ENCODE measurements at places on chromosomes 11 and 22.

- DNase-seq: no peak
These were observed 24.2 kb downstream of the NECTIN1 start for GRCh38 chr11:119704849-119705248.

- DNase-seq: no peak
These were observed 39.7 kb downstream of the ME3 start for GRCh38 chr11:86632499-86633269.

GRCh38 chr11:110776081-110776480, 63.8 kb upstream of the ARHGAP20 start:
- no peak for DNase-seq

- DNase-seq: no peak
These were observed 689 bp downstream of the TAF10 start for GRCh38 chr11:6611092-6611962.

DNA sequence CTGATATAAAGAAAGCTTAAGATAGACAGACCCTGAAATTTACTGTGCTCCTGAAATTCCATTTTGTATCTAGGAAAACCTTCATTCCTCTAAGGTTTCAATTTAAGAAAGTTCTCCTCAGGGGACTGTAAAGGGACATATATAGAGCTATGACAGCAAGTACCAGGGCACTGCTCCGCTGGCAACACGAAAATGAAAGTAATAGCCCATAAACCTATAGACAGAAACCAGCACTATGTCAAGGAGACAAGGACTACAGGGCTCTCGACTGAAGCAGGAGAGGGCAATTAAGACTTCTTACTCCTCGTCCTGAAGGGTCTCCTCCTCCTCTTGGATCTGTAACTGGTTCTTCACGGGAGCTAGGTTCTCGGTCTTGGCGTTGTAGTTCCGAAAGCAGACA, 6.9 kb downstream of the FEZ1 start:
- DNase-seq: no peak

DNA sequence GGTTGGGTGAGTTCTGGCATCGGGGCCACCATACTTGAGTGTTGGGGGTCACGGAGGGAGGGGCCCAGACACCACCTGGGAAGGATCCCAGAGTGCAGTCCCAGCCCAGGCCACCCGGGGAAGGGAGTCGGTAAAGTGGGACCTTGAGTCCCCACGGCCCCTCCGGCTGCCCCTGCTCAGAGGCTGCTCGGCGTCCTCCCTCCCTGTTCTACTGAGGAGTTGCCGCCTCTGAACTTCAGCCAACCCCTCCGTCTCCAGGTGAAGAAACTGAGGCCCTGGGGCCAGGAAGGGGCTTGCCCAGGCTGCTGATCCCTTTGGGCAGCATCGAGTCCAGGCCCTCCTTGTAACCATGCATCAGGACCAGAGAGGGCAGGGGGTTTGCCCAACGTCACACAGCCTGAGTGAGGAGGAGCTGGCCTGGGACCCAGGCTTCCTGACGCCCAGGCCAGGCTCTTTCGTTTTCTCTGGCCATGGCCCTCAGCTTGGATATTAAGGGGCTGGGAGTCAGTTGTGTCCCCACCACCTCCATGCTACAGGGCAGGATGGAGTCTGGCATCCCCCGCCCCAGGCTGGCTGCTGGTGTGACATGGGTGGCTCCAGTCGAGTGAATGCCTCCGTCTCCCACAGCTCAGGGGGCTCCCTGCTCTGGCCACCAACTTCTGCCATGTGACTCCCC, 1.3 kb downstream of the PARVG start:
- no peak for DNase-seq

GRCh38 chr11:103110391-103110790, 1.2 kb downstream of the DYNC2H1 start:
- DNase-seq: no peak

- DNase-seq: no peak
These were observed 14.5 kb downstream of the SAA1 start for GRCh38 chr11:18280438-18281045.

- DNase-seq: no peak
These were observed 201.1 kb downstream of the TTC28 start for GRCh38 chr22:28478564-28478963.

GRCh38 chr11:295351-296170, 3.8 kb downstream of the IFITM5 start:
- no peak for DNase-seq

DNA sequence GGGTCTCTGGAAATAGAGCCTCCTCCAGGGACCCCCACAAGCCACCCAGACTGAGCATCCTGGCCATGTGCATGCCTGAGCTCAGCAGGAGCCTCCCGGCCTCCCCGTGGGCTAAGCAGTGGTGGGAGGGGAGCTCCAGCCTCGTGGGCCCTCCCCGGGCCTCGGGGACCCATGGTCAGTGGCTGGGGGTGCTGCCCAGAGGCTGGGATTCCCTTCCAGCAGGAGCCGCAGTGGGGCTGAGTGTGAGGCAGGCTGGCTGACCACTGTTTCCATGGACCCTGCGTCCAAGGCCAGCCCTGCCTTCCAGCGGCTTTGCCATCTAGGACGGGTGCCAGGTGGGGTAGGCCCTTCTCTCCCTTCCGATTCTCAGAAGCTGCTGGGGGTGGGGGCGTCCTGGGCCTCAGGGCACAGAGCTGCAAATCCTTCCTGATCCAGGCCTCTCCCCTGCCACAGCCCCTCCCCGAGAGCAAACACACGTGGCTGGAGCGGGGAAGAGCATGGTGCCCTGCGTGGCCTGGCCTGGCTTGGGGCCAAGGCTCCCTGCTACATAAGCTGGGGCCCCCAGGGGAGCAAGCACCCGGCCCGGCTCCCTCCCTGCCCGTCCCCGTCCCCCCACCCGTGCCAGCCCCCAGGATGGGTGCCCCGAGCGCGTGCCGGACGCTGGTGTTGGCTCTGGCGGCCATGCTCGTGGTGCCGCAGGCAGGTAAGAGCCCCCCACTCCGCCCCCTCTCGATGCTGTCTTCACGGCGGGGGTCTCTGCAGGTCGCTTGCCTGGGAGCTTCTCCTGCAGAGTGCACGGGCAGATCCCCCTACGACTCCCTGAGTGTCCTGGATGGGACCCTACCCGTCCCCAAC, at the start of gene MUC5B:
Gene MUC5B (plus strand): TSS at position 576 of the 855 bp plus-strand sequence. CDS start 58 bp downstream, at position 634.
- peak; percentile 61 for DNase-seq

GRCh38 chr22:48842976-48843375, 984.7 kb downstream of the BRD1 start:
- DNase-seq: no peak

GRCh38 chr22:46738647-46739093, 618 bp upstream of the CERK start:
- DNase-seq: no peak

DNA sequence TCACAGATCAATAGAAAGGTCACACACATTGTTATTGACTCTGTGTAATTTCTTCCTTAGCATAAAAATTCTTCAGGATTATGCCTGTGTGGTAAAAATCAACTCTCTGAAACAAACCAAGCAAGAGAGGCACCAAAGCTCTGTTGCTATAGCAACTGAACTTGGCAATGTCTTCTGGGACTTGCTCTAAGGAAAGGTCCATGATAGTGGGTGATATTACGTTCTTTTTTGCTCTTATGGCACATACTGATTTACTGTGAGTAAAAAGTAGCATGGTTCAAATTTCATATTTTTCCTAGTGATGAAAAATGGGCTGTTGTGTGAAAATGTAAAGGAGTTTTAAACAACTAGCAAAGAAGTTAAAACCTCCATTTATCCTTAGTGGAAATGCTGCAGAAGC, 66.4 kb downstream of the SVIP start:
- no peak for DNase-seq

DNA sequence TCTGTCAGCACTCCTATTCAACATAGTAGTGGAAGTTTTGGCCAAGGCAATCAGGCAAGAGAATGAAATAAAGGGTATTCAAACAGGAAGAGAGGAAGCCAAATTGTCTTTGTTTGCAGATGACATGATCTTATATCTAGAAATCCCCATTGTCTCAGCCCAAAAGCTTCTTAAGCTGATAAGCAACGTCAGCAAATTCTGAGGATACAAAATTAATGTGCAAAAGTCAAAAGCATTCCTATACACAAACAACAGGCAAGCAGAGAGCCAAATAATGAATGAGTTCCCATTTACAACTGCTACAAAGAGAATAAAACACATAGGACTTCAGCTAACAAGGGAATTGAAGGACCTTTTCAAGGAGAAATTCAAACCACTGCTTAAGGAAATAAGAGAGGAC, 280.4 kb upstream of the LUZP2 start:
- DNase-seq: no peak

DNA sequence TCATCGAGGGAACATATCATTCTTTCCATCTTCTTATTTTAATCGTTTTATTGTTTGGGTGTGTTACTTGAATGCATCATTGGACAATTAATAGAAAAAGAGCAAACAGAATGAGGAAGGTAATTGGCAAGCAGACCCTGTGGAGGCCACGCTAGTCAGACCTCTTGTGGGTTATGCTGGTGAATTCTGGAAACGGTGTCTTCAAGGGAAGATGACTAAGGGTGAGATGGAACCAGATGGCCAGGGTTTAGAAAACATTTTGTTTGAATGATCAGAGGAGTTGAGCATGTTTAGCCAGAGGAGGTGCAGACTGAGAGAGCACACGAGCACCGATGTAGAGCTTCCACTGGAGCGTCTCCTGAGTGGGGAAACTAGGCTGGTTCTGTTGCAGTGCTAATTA, 8.5 kb downstream of the ST14 start:
- no peak for DNase-seq

GRCh38 chr11:109993786-109994185, 99.4 kb upstream of the ZC3H12C start:
- no peak for DNase-seq

GRCh38 chr11:8698379-8698851, 15.8 kb downstream of the RPL27A start:
- DNase-seq: no peak

DNA sequence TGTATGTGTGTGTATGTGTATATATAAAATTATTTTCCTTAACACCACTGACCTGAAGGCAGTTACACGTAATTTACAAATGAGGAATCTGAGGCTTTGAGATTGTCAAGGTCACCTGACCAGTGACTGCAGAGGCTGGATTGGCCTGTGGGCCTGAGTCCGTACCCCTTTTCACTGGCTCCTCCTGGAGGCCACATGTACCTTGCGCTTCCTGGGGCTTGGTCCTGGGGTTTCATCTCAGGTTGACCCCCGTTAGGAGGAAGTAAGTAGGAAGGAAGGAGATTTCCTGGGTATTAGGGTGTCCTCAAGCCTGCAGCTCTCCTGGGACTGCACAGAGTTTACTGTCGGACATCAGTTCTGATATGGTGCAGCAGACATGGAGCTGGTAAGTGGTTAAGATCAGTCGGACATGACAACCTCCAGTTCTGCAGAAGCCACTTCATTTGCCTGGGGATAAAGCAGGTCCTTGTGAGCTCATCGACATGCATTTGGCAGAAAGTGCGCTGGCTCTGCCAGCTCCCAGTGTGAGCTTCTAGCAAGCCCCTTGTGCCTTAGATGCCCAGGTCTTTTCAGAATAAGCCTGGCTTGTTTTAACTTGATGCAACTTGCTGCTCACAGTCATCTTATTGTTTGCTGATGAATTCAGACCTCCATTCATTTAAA, 36.6 kb downstream of the ST3GAL4 start:
- peak; percentile 74 for DNase-seq

- DNase-seq: no peak
These were observed 620 bp downstream of the EFEMP2 start for GRCh38 chr11:65871811-65872548.

DNA sequence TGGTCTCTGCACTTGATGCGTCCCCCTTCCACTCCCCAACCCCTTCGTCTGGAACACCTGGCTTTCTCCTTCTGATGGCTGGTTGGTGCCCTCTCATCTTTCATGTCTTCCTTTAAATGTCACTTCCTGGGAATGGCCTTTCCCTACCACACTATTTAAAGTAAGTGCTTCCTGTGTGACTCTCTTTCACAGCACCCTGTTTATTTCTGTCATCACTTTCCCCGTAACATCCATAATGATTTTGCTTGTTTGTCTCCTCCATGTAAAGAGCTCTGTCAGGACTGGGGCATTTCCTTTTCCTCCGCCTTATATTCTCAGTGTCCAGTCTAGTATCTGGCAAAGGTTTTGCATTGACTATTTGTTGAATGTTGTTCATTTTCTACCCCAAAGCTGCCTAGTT, 143.0 kb downstream of the DBX1 start:
- DNase-seq: peak; percentile 15

DNA sequence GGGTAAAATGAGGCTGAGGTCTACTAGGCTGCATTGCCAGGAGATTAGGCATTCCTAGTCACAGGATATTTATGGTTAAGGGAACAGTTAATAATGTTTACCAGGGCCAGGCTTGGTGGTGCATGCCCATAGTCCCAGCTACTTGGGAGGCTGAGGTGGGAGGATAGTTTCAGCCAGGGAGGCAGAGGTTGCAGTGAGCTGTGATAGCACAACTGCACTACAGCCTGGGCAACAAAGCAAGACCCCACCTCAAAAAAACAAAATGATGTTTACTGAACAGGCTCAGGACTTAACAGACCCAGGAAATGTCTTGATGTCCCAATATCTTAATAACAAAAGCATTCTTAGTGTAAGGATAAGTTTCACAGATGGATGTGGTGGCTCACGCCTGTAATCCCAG, 2.8 kb upstream of the MRPL16 start:
- DNase-seq: no peak

DNA sequence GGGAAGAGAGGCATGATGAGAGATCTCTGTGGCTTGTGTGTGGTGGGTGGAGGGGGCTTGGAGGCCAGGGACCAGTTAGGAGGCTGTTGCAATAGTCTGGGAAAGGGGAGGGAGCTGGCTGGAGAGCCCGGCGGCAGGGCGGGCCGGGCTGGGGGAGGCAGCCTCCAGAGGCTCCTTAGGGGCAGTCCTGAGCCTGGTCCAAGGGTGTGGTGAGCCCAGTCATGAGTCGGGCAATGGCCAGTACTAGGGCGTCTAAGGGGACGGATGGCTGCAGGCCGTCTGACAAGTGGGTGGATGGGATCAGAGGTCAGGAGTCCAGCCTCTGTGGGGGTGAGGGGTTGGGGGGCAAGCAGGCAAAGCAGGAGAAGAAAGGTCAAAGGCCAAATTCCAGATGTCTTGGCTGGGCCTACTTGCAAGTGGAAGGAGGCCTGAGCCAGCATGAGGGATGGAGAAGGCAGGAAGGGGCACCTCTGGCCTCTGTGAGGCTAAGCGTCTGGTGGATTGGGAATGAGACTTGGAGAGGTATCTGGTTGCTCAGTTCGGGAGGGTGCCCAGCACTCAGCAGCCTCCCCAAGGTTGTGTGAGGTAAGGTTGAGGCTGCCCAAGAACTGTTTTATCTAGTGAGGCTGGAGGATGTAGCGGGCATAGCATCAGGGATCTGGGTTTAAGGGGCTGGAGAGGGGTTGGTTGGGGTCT, 6.0 kb upstream of the CD248 start:
- DNase-seq: no peak

Data from cardiac septum (tissue), 1 donor.